COR-L47 (cell line): ENCODE measurements at places on chromosomes 7 and 10.

DNA sequence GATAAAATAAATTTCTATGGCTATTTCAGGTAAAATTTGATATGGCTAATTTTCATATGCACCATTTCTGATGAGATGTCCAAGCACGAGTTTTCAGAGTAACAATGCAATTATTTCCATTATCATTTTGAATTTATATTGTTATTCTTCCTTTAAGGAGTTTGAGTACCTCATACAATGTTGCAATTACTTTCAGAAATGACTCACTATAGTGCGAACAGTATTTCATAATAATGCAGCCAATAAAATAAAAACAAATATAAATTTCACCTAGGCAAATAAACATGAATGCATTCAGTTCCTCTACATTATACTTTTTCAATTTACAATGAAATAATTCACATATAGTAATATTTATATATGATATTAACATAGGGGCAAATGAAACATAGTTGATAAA lies 78.8 kb upstream of the LRRN3 start:
- DNase-seq: no peak

DNA sequence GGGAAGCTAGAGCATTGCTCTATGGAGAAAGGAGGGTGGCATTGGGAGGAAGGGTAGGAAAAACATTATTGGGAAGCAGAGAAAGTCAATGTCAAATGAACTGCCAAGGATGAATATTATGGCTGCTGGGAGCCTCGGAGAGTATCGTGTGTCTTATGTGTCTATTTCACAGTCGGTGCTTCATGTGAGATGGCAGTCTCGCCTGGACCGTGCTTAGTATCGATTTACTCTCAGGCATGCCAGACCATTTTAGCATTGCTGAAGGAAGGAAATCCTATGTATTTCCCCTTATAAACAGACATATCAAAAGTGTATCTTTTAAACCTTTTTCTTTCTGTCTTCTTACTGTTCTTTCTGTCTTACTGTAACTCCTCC lies 612.6 kb downstream of the AUTS2 start:
- no peak for DNase-seq

- DNase-seq: no peak
Measured at GRCh38 chr10:5530846-5531557, 6.2 kb downstream of the CALML3 start.

DNA sequence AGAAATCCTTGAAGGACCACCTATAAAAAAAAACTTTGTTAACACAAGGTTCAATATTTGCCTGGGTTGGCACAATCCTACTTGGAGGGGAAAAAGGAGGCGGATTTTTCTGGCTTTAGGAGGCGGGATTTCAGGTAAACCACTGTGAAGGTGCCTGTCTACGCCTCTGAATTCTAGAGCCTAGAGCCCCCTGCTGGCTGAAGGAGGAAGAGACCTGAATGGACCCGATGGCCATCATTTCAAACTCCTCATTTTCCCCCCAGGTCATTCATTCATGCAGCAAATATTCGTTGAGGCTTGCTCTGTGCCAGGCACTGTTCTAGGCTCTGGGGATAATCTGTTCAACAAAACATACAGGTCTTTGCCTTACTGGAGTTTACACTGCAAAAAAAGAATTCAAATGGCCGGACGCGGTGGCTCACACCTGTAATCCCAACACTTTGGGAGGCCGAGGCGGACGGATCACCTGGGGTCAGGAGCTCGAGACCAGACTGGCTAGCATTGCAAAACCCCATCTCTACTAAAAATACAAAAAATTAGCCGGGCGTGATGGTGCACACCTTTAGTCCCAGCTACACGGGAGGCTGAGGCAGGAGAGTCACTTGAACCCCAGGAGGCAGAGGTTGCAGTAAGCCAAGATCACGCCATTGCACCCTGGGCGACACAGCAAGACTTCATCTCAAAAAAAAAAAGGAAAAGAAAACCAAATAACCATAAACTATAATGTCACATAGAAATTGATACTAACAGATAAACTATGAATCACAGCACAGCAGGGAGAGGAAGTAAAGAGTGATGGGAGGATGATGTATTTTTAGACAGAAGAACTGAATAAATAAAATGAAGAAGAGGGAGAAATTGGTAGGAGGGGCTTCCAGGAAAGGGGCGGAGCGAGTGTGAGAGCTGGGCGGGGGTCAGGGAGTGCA lies 90.1 kb upstream of the NFE2L3 start:
- peak; percentile 87 for DNase-seq

GRCh38 chr10:72081210-72081609 lies 7.1 kb downstream of the SPOCK2 start:
- no peak for DNase-seq

- DNase-seq: no peak
Measured at GRCh38 chr10:79442171-79443040, 3.0 kb downstream of the ZCCHC24 start.

DNA sequence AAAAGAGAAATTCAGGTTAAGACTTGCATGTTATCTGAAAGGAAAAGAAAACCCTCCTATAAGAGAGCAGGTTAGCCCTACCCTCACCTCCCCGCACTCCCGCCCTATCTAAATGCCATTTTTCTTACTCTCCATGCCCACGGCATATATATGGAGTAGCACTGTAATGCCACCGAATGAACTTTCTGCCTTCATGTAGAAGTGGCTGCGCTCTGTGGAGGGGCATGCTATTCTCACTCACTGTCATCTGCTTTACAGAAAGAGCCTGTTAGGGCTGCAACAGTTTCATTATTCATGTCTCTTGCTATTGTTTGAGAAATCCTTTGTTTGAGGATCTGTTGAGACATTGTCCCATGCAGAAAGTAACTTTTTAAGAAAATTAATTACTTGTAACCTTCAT lies 1190.6 kb downstream of the SORCS1 start:
- no peak for DNase-seq

DNA sequence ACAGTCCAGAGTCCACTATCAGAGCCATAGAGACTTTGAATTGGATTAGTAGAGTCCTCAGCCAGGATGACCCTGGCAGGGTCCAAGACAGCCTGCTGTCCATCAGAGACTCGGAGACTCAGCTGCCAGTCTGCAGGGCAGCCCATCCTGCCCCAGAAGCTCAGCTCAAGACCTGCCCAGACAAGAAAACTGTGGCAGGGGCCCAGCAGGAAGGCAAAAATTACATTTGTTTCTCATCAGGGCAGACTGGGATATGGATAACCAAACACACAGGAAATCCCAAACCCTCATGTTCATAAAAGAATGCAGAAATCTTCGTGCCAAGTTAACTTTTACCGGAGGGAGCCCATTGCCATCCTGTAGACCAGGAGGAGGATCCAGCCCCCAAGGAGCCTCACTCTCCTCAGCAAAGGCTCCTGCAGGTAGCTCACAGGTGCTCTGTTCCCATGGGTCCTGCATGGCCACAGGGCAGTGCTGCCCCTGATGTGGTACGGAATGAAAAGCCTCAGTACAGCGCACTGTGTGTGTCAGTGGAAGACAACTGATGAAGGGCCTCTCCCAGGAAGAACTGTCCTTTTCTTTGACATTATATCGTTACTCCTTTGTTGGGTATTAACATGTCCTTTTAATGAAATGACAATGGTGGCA lies 222.2 kb downstream of the KCNMA1 start:
- DNase-seq: no peak

DNA sequence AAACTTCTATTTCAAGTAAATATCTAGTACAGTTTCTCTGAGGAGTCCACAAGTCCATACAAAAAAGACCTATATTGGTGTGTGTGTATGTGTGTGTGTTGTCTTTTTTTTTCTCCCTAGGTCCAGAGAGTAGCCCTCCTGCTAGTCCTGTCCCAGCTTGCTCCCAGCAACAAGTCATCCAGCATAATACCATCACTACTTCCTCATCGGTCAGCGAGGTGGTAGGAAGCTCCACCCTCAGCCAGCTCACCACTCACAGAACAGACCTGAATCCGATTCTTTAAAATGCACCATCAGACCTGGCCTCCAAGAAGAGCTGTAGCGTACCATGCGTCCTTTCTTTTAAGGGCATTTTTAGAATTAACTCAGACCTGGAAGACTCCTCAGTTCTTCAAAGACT lies 139.1 kb downstream of the TRIL start:
- DNase-seq: no peak

- no peak for DNase-seq
Measured at GRCh38 chr7:142445019-142445686, 187.3 kb upstream of the PRSS58 start.

DNA sequence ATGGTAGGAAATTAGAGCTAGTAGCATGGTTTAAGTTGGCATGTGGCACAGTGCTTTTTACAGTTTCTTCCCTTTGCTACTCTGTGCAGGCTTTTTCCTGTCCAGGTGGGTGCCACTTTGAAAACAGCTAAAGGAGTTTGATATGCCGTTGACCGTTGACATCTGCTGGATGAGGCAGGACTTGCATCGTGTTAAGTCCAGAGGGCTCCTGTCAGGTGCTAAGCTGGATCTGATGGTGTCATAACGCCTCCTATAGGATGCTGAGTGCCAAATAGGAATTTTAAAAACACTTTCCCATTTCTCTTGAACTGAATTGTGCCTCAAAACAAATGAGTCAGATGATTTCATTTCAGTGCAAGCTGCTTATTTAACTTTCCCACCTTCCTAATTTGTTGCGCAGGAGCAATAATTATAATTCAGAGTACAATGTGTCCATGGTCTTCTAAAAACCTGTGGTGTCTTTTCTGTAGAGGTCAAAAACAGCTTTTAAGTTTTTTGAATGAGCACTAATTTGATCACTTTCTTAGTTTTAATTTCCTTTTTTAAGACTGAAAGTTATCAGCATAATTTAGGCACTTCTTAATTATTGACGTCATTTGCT lies 178.3 kb downstream of the CDCA7L start:
- DNase-seq: peak; percentile 88

DNA sequence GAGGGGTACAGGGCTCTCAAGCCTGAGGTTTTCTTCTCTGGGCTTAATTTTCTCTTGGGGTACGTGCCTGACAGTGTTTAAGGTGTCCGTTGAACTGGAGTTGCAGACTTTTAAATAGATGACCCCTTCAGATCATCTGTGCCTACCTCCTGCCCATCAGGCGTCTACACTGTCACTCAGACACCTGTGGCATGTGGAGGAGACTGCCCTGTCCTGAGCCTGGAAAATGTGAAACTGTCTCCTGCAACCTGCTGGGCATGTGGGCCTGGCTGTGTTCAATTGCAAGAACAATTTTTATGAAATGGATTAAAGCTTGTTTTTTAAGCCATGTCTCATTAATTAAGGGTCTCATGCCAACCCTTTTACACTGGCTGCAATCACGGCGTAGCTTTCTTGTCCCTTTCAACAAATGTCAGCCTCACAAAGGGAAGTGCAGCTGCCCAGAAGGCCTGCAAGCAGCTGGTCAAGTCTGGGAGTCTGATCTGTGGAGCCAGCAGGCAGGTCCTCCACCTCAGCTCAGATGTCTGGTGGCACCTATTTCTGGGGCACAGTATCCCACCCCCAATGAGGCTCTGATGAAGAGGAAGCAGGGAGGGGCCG lies 8.8 kb downstream of the ATP5MF start:
- DNase-seq: no peak

DNA sequence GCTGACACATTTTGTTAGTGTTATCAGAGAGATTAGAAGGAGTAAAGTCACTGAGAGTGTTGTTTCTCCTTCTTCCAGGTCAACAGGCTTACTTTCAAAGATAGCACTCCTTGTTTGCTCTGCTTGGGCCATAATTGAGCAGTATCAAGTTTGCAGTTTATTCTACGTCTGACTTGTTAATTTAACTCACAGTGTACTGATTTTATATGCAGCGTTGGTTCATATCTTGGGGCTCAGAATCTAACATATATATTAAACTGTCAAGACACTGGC lies 430.2 kb downstream of the EXOC4 start:
- no peak for DNase-seq

GRCh38 chr10:556971-557637 lies 132.4 kb downstream of the DIP2C start:
- DNase-seq: no peak

GRCh38 chr10:33966946-33967345 lies 632.5 kb upstream of the NRP1 start:
- DNase-seq: no peak

DNA sequence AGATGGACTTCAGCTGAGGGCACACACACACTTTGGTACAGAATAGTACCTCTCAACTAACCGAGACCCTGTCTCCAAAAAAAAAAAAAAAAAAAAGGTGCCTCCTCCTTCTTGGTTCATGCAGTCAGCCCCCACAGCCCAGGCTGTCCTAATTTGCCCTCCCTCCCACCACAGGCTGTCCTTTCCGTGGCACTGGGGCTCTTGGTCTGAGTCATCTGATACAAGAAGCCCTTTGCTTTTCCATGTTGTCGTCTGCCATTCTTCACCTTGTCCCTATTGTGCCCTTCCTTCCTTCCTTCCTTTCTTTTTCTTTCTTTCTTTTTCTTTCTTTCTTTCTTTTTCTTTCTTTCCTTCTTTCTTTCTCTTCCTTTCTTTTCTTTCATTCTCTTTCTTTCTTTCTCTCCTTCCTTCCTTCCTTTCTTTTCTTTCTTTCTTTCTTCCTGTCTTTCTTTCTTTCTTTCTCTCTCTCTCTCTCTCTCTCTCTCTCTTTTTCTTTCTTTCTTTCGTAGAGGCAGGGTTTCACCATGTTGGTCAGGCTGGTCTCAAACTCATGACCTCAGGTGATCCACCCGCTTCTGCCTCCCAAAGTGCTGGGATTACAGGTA lies 96.0 kb upstream of the IKZF1 start:
- no peak for DNase-seq

DNA sequence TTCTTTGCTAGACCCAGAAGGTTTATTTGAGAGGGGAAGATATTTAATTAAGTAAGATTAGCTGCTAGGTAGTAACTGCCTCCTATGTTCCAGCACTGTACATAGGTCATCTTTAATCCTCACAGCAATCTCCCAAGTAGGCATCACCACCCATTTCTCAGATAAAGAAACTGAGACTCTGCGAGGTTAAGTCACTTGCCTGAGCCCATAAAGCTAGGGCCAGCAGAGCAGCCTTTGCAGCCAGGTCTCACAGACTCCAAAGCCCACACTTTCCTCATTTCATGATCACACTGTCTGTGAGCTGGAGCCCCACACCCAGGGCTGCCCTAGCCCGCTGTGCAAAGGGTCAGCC lies 20.6 kb downstream of the CALML3 start:
- DNase-seq: no peak

DNA sequence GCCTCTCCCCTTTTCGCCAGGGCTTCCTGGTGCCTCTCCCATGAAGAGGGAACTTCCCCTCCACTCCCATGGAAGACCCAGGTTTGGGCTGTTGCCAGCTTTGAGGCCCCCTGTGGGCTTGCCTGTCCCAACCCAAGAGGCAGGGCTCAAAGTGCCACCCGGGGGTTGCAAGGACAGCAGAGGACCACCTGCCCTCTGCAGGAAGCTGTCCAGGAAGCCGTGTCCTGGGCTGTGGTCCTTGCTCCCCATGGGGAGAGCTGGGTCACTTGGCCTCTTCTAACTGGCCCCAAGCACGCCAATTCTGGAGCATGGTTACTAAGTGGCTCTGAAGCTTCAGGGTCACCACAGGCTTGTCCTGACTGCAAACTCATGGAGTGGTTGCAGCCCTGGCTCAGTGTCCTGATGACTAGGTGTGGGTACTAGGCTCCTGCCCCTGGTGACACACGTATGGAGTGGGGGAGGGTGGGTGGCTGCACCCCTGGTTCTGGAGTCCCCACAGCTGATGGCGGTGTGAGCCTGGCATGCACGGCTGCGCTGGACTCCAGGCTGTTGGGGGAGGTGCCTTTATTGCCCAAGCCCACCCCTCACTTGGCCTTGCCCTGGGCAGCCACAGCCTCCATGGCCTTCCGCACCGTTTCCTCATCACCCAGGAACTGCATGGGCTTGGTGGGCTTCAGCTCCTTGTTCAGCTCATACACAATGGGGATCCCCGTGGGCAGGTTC lies 3.0 kb downstream of the PGAM2 start:
- DNase-seq: peak; percentile 28

- DNase-seq: no peak
Measured at GRCh38 chr10:35409094-35409582, 72.8 kb downstream of the CCNY start.
